ENCODE measurements at places on chromosomes 1 and 21.

DNA sequence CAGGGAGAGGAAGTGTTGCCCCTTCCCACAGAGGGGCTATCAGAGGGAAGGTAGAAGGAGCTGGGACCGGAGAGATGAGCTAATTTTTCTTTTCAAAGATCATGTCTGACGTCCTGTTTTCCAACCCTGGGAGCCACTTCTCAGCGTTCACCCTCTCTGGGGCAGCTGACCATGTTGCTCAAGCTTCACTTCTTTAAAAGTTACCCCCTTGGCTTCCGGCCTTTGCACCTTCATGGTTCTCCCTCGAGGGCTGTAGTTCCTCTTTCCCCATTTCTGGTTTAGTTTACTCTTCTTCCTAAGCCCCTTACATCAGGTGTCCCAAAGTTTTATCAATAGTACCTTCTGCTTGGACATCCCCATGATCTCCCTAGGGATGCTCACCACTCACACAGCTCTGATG lies 23.8 kb upstream of the CSF1 start:
- DNase-seq, result no peak

GRCh38 chr1:233163696-233164095 lies 131.8 kb downstream of the PCNX2 start:
- no peak for DNase-seq

DNA sequence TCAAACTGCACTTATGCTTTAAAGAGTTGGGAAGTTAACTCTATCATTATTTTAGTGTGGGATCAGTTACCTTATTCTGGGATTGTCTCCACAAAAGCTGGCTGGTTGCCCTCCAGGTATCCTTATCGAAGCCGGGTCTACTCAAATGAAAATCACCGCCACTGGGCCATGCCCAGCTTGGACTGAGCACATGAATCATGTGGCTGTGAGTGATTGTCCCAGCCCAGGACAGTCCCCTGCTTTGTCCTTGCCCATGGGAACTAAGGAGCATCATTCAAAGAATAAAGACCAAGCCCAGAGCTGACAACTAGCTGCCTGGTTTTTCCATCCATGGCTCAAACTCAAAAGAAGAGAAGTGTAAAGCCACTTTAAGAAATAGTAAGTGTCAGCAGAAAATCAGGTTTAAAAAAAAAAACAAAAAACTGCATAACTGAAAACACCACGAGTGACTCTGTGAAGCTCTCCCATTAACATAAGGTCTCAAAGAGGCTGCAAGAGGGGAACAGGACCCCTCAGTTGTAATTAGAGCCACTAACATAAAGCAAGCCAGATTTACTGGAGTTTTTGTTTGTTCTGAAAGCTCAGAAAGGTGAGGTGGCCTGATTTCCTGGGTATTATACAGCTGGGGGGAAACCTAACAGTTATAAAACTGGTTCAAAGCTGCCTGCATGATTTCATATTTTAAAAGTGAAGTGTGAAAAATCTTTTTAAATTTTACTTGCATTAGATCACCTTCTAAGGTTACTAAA lies 91.5 kb downstream of the KIF14 start:
- DNase-seq, result no peak

GRCh38 chr1:172184506-172185191 lies 235.8 kb upstream of the C1orf105 start:
- no peak for DNase-seq

- no peak for DNase-seq
These were observed 30.6 kb downstream of the COL6A1 start for GRCh38 chr21:46012154-46012553.
